ENCODE measurements at places on chromosomes 1 and 21.

- DNase-seq = no peak
Measured at GRCh38 chr1:3618531-3618880, 6.3 kb upstream of the TPRG1L start.

DNA sequence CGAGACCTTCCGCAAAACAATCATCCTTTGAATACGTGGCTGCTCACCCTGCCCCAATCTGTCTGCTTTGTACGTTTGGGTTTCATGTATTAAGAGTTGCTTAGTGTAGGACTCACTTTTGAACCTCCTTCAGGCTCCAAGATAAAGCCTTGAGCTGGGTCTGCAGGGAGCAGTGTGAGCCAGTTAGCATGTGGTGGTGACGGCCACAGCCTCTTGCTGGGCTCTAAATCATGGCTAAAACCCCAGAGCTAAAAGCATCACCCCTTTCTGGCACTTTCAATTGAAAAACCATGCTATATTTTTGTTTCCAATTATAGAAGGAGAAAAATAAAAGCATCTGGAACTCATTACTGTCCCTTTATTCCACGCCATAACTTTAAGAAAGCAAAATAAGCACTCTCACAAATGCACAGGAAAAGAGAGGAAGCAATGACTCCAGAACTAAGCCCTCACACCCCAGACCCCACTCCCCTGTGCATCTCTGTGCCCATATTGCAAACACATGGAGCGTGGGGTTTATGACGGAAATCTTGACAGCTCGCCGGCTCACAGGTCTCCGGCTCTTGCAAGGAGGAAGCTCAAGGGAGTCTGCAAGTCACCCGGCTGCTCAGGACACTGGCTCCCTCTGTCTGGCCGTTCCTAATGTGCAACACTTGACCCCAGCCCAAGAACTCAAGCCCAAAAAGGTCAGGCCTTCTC, 135.5 kb downstream of the MIS18A start:
- DNase-seq = no peak

GRCh38 chr1:66938613-66939012, 13.8 kb downstream of the MIER1 start:
- DNase-seq = no peak

DNA sequence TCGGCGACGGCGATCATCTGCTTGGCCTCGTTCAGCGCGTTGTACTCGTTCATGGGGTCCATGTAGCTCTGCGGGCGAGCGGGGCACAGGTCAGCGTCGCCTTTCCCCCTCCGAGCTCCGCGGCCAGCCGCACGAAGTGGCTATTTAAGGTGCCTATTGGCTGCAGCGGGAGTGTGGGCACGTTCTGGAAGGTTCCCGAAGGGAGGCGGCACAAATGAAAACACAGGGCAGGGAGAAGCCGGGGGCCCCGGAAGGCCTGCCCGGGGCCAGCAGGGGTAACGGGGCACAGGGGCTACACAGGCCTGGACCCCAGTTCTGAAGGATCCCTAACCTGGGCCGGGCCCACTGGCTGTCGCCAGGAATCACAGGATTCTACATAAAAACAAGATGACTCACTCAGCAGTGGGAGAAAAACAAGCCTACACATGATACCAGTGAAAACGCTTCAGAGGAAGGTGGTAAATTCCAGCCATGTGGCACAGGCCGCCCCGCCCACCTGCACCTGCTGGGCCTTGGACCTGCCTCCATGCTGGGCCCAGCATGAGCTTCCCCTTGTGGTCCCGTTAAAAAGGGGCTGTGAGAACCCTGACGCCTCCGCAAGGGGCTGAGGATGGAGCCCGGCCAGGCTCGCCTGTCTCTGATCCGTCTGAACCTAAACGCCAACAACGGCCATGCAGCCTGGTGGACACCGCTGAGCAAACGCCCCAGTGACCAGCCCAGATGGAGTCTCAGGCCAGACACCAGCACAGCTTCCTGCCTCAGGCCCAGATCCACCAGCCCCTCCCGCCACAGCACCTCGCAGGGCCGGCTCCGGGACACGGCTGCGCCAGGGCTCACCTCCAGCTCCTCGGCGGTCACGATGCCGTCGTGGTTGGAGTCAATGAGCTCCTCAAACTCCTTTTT, 3.9 kb upstream of the TNFRSF4 start:
- DNase-seq = no peak

- DNase-seq = no peak
Measured at GRCh38 chr1:74689621-74690363, 16.2 kb upstream of the ERICH3 start.

DNA sequence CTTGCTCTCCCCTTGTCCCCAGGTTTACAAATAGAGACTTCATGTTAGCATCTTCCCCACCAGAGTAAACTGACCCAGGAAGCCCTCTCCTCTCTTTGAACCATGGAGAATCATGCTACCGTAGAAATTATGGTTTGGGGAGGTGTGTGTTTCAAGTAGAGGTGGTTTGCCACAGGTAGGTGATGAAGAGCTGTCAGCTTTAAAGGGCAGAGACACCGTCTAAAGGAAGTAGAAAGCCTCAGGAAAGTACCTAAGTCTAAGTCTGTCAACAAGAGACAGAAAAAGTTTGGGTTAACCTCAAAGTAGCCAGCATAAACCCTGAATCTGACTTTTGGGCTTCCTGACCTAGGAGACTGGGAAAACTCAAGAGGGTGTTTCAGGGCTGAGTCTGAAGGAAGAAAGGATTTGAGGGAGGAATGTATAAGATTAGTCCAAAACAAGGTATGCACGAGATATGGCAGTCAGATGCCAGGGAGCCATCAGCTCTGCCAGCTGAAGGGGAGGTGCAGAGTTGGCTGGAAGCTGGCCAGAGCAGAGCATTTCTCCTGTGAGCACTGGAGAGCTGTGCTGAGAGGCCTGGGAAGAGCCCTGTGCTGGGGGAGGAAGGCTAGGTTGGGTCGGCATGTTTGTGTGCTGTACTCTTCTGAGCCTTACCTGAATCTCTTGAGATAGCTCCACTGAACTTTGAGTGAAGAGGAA, 14.3 kb downstream of the ADAMTSL4 start:
- DNase-seq = no peak

GRCh38 chr1:236759252-236759859, 35.7 kb upstream of the MTR start:
- no peak for DNase-seq

GRCh38 chr1:240207073-240207709, 115.5 kb downstream of the FMN2 start:
- no peak for DNase-seq

GRCh38 chr1:201347498-201348210, 29.8 kb downstream of the TNNT2 start:
- DNase-seq = no peak

All from esophagus squamous epithelium (tissue), 5 donors.